ENCODE measurements at places on chromosomes 4 and X. TPM values are rescaled to one million over a fixed set of nuclear protein-coding genes. Genes with fewer than 3 reads are reported as not detected.

GNRHR gene
- polyA plus RNA-seq: 0.83 TPM

PCDH18 gene
- polyA plus RNA-seq: 117 TPM

INTU gene
- 32.7 TPM for polyA plus RNA-seq

- DNase-seq: no peak
Observed at GRCh38 chr4:41060352-41061334, 153.7 kb downstream of the APBB2 start.
